Tibial artery (tissue), 4 donors: ENCODE measurements at places on chromosomes 12 and 14.

GRCh38 chr14:77133720-77134338 is 7.8 kb downstream of the ZDHHC22 start:
- H3K4me1 ChIP-seq, result peaks cover 5% of the 10 kb centered on the region
- DNase-seq, result no peak
- no peaks in the 10 kb centered on the region for H3K36me3 ChIP-seq
- no peak overlapping the region for H3K27ac ChIP-seq

DNA sequence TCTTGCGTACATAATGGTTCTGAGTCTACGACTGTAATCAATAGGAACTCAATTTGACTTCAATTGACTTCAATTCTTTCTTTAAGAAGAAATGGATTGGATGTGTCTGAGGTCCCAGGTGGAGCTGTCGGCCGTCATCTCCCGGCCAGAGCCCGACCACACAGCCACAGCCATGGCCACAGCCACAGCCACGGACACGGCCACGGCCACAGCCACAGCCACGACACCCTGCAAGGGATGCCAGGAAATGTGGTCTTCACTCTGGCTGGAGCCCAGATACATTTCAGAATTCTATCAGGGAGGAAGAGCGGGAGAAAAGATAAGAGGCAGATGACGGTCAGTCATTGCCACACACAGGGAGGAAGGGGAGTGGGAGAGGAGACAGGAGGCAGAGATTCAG is 58.9 kb downstream of the GALNT9 start:
- H3K36me3 ChIP-seq, result no peaks in the 10 kb centered on the region
- H3K4me3 ChIP-seq, result no peak overlapping the region
- H3K27me3 ChIP-seq, result no peaks in the 10 kb centered on the region
- H3K27ac ChIP-seq, result no peak overlapping the region
- no peak for DNase-seq
- H3K4me1 ChIP-seq, result no peaks in the 10 kb centered on the region

DNA sequence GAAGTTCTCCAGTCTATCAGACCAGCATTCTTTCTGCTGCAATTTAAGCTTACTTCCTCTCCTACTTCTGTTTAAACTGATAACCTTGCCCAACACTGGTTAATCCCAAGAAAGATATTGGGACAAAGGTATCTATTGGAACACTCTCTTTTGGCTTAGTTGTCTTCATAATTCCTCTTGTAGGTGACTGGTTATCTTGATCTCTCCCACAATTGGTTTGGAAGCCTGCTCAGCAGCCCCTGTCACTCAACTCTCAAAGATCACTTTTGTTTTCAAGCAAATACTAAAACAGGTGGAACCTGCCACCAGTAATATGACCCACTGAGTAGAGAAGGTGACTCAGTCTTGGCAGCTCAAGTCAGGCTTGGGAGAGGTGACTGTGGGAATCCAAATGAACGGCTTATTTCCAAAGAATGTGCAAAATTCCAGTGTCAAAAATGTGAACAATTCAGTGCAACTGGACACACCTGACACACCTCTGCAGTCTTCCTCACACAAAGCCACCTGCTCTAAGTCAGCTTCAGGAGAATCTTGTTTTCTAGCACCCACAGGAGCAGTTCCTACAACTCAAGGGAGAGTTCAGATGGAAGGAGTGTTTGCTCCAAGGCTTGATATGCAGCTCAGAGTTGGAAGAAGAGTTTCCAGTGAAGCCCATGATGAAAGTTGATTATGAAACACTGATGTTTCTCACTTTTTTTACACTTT is 83.2 kb upstream of the SLC38A2 start:
- no peak overlapping the region for H3K27ac ChIP-seq
- H3K4me1 ChIP-seq, result peaks cover 22% of the 10 kb centered on the region
- DNase-seq, result no peak
- H3K36me3 ChIP-seq, result no peaks in the 10 kb centered on the region
- H3K4me3 ChIP-seq, result no peak overlapping the region
- no peaks in the 10 kb centered on the region for H3K27me3 ChIP-seq

DNA sequence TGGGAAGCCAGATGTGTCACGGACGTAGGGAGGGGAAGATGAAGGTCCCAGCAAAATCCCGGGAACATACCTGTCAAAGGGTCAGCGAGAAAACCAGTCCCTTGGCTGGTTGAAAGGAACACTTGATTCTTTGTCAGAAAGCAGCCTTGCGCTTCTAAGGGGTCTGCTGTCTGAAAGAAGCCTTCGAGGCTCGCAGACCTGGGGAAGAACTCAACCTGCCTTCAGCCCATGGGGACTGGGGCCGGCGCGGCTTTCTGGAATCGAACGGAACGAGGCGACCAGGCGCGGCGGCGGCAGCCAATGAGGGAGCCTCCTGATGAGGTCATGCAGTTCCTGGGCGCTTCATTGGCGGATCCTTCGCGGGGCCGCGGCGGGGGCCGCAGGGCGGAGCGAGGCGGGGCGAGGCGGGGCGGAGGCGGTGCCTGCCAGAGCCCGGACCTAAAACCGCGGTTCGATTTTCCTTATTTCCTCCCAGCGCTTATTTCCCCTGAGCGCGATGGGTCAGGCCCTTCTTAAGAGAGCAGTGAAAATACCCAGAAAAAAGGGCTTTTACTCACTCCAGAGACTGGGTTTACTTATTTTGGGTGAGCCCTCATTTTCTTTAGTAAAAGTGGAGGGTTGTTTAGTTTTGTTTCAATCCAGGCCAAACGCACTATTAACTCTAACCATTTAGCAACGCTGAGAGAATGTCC is 11.8 kb upstream of the TTC7B start:
- peak; percentile 92 for DNase-seq
- no peaks in the 10 kb centered on the region for H3K27me3 ChIP-seq
- H3K4me3 ChIP-seq, result peak overlapping the region; percentile 43
- no peaks in the 10 kb centered on the region for H3K36me3 ChIP-seq
- peak overlapping the region; percentile 71 for H3K27ac ChIP-seq

DNA sequence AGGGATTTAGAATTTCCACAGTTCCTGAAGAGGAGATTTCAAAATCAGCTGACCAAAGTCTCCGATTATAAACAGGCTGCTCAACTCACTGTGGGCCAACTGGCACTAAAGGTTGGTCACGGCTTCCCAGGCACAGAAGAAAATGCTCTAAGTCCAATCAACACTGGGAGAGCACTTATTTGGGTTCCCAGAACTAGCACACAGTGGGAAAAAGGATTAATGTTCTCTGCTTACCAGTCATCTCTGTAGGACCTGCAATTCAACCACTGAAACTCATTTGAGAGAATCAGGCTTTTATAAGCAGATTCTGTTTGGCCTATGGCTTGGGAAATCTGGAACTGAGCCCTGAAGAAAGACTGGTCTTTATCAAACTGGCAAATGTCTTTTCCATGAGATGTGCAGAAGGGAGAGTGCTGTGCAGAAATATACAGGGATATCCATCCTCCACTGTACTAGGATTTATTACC is 49.4 kb downstream of the ABCC9 start:
- H3K36me3 ChIP-seq, result no peaks in the 10 kb centered on the region
- DNase-seq, result peak; percentile 86
- H3K27me3 ChIP-seq, result no peaks in the 10 kb centered on the region
- peaks cover 6% of the 10 kb centered on the region for H3K4me1 ChIP-seq
